NAMALWA (cell line): ENCODE measurements at places on chromosomes 6 and 20.
A peak's percentile ranks its signal among the peaks of the same experiment; 100 is the strongest.

DNA sequence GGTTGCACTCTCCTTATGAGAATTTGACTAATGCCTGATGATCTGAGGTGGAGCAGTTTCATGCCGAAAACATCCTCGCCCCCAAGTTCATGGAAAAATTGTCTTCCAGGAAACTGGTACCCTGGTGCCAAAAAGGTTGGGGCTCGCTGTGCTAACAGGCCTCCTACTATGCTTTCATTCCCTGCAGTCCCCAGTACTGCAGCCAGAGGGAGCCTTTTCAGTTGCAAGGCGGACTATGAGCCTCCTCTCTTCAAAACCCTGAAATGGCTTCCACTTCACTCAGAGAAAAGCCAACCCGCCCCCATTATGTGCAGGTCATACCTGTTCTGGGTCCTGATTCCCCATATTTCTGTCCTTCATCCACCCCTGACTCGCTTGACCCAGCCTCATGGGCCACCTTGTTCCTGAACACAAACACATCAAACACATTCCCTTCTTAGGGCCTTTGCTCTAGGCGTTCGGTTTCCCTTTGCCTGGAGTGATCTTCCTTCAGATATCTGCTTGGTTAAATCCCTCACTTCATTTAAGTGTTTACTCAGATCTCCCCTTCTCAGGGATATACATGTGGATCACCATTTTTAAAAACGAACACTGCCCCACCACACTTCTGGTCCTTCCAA lies 173.7 kb downstream of the PHACTR1 start:
- peak; percentile 62 for DNase-seq

DNA sequence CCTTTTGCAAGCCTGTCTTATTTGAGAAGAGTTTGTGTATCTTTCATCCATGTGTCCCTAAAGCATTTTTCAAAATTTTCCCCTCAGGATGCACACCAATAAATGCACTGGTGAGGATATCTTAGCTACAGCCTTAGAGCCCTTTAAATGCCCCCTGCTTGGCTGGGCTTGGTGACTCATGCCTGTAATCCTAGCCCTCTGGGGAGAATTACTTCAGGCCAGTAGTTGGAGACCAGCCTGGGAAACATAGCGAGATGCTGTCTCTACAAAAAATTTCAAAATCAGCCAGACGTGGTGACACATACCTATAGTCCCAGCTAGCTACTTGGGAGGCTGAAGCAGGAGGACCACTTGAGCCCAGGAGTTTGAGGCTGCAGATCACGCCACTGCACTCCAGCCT lies 33.8 kb upstream of the PLCB4 start:
- DNase-seq: no peak

DNA sequence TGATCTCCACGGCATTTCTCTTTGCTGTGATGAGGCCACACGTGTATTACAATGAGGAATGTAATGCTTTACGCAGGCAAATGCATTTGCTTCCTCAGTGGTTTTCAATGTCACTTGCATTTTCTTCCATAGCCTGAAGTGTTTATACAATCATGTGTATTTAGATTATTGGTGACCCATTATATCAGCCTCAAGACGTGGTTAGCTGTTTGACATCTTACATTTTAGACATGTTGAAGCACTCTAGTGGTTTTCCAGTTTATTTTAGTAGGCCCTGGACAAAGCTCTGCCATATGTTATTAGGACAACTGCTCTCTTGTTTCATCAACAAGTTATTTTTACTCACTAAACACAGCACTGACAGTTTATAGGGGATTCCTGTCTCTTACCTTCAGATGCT lies 200.4 kb downstream of the UTRN start:
- no peak for DNase-seq

DNA sequence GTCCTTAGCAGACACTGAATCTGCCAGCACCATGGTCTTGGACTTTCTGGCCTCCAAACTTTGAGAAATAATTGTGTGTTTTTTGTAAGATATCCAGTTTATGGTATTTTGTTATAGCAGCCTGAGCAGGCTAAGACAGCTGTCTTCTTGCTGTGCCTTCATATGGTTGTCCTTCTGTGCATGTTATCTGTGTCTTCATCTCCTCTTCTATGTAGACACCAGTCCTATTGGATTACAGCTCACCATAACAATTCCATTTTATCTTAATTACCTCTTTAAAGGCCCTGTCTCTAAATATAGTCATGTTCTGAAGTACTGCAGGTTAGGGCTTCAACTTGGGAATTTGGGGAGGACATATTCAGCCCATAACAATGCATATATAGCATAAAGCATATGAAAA lies 44.3 kb upstream of the REV3L start:
- DNase-seq: no peak

DNA sequence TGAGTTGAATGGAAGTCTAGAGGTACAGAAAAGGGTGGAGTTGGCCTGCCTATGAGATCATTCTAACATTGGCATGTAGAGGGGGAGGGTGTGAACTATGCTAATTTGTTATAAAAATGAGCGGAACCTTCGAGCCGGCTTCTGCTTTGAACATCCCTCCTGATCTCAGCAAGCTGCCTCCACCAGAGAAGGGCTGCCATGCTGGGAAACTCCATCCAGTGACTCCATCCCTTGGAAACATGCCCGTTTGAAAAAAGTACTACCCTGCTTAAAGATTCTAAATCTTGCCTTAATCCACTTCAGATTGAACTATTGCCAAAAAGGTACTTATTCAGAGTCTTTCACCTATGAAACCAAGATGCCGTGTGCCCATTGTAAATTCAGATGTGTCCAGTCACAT lies 43.6 kb upstream of the TMEM170B start:
- peak; percentile 18 for DNase-seq

- DNase-seq: no peak
Observed at GRCh38 chr6:32439139-32439538, 548 bp upstream of the HLA-DRA start.

- DNase-seq: no peak
Observed at GRCh38 chr6:52346503-52346902, 15.4 kb upstream of the PAQR8 start.

- no peak for DNase-seq
Observed at GRCh38 chr6:107692351-107692750, 131.8 kb downstream of the SCML4 start.

- DNase-seq: peak; percentile 86
Observed at GRCh38 chr6:87393026-87393622, 14.6 kb upstream of the CFAP206 start.

DNA sequence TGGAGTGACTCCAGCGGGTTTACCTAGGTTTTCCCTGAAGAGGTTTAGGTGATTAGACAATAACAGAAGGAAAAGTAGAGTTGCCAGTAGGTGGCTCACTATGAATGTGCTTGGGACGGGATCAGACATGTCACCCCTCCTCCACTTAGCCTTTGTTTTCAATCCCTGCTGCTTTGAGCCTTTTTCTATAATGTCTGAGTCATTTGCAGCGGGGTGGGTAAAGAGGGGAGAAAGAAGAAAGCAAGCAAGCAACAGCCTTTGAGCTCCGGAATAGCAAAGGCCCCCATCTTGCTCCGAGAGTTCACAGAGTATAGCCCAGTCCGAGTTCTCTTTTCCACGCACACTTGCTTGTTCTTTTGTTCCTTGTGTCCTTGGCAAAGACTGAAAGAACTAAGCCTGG lies 129.1 kb downstream of the PACRG start:
- DNase-seq: no peak

DNA sequence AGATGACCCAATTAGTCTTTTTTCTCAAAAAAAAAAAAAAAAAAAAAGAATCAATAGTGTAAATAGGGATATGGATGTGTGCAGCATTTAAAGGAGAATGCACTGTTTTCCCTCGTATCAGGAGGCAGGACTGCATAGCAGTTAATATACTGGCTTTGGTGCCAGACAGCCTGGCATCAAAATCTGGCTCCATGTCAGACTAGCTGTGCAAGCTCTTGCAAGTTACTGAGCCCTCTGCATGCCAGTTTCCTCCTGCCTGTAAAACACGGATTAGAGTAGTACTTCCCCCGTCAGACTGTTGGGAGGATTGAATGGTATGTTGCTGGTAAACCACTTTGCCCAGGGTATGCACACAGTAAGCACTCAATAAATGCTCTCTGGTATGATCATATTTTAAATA lies 594.2 kb upstream of the CHD6 start:
- DNase-seq: no peak

DNA sequence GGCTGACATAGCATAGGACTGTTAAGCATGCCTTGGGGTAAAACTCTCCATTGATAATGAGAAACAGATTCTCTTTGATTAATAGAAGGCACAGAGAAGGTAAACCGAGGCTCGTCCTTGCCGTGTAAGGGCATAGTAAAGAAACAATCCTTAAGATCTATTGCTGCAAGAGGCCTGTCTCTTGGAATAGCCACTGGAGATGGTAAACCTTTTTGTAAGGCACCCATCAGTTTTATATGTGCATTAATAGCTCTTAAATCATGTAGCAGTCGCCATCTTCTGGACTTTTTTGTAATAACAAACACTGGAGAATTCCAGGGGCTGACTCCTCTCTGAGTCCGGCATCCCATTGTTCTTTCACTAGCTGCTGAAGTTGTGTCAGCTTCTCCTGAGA lies 8.4 kb upstream of the ABHD12 start:
- peak; percentile 76 for DNase-seq

GRCh38 chr6:26316291-26316690 lies 48.7 kb upstream of the BTN3A2 start:
- no peak for DNase-seq

DNA sequence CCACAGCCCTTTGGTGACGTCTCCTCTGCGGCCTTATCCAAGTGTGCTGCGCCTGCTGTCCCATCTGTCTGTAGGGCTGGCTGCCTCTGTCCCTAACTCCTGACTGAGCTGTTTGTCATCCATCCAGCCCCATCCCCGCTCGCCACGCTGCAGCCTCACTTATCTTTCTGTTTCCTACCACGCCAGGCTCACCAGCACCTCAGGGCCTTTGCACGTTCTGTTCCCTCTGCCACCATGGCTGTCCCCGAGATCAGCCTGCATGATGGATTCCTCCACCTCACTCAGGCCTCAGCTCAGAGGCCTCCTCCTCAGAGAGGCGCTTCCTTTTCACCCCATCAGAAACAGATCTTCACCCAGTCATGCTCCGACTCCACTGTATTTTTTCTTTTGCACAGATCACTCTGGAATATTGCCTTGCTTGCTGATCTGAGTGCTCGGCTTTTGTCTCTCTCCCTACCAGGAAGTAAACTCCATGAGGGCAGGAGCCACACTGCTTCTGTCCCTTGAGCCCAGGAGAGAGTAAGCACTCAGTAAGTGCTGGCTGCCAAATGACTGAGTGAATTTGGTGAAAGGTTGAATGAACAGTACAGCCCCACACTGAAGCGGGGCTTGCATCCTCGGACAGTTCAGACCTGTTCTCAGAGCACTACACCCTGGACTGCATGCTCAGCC lies 34.5 kb downstream of the BPIFB1 start:
- no peak for DNase-seq

- no peak for DNase-seq
Observed at GRCh38 chr6:137637121-137637520, 142.9 kb upstream of the OLIG3 start.

GRCh38 chr20:24469116-24469893 lies at the start of gene SYNDIG1:
TSS of gene SYNDIG1 (plus strand) at chr20:24469629. CDS start at chr20:24543098, 73,469 bp downstream.
- DNase-seq: no peak

GRCh38 chr6:136174510-136174909 lies 75.6 kb downstream of the MTFR2 start:
- DNase-seq: no peak

DNA sequence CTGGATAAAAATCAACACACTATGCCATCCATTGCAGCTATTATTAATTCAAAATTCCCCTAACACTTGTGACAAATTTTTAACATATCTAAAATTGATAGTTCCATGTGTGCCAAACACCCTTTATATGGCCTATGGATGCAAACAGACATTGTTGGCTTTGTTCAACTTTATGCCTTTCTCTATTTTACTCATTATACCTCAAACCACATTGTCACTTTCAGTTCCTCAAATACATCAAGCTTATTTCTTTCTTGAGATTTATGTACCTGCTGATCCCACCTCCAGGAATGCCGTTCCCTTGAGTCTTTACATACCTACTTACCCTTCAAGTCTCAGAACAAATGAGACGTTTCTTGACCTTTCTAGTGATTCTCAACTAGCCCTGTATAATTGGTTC lies 193.5 kb upstream of the PLN start:
- DNase-seq: no peak

GRCh38 chr20:11790046-11790445 lies 127.6 kb upstream of the BTBD3 start:
- DNase-seq: no peak

GRCh38 chr6:82246802-82247504 lies 591 bp downstream of the IBTK start:
- peak; percentile 51 for DNase-seq

DNA sequence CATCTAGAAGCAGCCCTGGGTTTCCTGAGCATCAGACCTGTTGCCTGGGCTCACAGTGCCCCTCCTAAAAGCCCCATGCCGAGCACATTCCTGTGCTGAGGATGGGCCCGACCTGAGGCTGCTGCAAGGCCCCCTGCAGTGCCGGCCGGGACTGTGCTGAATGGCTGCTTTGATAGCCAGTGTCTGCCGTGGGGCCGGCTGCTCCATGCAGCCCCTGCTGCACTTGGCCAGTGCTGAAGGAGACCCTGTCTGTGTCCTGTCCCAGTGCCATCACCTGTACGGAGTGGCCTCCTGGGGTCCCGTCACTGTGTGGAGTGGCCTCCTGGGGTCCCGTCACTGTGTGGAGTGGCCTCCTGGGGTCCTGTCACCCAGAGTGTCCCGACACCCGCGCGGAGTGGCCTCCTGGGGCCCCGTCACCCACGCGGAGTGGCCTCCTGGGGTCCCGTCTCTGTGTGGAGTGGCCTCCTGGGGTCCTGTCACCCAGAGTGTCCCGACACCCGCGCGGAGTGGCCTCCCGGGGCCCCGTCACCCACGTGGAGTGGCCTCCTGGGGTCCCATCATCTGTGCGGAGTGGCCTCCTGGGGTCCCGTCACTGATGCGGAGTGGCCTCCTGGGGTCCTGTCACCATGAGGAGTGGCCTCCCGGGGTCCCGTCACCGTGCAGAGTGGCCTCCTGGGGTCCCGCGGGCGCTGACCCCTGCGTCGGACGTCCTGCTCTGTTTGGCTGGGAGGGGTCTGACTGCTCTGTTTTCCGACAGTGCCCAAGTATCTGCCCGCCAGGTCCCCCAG lies 7.0 kb downstream of the COL9A3 start:
- DNase-seq: no peak

DNA sequence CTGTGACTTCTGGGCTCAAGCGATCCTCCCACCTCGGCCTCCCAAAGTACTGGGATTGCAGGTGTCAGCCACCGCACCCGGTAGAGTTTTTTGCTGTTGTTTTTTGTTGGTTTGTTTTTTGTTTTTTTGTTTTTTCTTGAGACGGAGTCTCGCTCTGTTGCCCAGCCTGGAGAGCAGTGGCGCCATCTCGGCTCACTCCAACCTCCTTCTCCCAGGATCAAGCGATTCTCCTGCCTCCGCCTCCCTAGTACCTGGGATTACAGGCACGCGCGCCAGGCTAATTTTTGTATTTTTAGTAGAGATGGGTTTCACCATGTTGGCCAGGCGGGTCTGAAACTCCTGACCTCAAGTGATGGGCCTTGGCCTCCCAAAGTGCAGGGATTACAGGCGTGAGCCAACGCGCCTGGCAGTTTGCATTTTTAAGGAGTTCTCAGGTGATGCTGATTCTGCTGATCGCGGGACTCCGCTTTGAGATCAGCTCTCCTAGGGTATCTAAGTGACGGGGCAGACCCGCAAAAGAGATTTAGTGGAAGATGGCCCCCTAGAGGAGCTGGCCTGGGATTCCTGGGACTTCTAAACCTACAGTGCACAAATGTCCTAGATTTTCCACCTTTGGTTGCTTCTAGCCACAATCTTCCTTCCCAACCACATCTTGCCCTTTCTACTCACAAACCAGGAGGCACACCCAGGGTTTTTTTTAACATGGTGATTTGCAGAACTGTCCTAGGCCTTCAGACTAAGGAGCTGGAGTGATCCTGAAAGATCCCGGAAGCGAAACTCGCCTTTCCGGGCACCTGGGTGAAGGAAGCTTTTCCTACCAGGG lies 45.2 kb downstream of the DPPA5 start:
- peak; percentile 20 for DNase-seq
